ENCODE measurements at places on chromosomes 11 and 22.

- no peak for DNase-seq
Measured at GRCh38 chr11:117180661-117181585, 2.4 kb downstream of the SIDT2 start.

DNA sequence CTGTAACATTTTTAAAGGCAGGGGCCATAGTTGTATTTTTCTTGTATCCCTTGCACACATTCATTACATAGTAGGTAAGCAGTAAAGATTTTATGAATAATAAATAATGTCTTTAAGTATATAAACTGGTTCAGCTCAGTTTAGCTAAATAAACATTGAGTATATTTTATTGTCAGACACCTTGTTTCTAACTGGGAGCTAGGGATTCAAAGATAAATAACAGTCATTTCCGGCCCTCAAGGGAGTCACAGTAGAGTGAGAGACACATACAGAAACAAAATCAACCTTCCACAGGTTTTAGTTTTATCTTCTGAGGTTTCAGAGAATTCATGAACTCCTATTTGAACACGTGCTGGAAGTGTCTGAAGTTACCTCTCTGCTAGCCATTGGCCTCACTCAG lies 760.2 kb downstream of the DLG2 start:
- no peak for DNase-seq

DNA sequence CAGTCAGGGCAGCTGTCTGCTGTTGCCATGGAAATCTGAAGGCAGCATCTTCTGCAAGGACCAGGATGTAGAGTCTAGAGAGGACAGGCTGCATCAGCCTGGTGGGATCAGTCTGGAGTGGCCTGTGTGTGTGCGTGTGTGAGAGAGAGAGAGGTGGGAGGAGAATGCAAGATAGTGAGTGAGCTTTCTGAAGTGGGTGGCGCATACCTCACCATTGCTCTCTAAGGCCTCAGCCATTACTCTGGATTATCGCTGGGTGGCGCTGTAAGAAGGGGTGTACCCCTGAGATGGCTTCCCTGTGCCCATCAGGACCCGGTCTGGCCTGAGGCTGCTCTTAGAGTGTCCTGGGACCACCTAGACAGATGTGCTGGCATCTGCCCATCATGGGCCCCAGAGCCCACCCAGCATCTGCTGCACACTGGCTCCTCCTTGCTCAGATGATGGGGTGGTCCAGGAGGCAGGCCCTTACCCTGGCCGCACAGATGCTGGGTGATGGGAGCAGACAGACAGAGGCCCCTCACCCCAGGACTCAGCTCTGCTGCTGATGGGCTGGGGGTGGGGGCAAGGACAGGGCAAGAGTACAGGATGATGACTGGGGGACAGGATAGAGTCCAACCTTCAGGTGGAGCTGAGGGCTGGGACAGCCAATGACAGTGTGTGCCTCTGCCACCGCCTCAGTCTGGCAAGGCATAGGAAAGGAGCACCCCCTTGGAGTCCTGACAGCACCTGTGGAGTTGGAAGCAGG lies 25.7 kb upstream of the TUB start:
- DNase-seq, result no peak

- DNase-seq, result no peak
Measured at GRCh38 chr11:1834779-1835670, at the start of gene SYT8. SYT8 (plus strand) TSS chr11:1834990; CDS start chr11:1835106, 116 bp downstream.

DNA sequence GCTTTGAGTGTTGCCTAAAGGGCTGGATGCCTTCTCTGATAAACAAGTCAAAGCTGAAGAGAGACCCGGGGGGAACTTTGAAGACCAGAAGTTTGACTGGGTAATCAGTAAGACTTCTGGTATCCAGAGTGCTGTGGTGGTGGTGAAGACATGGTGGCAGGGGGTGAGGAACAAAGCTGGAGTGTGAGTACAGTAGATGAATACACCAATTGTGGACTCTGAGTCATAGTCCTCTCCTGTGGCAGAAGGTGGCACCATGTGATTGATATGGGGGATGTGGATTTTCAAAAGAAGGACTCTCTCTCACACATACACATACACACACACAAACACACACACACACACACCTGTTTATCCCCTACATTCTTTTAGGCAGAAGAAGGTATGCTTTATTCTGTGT lies 12.3 kb downstream of the MS4A6A start:
- no peak for DNase-seq

GRCh38 chr11:28581286-28582242 lies 473.4 kb downstream of the METTL15 start:
- no peak for DNase-seq

DNA sequence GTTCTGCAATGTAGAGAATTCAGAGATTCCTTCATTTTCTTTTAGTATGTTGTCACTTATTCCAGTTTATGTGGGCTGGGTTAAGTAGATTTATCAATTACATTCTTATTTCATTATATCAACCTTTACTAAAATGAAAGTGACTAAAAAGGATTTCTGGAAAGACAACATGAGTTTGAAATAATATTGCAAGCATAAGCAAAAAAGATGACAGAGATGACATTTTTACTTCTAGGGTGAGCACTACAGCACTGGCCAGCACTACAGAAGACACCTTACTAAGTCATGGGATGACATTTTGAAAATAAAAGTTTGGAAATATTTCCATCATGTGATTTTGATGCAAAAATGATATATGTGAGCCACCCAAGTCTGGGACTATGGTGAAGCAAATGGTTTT lies 2.1 kb upstream of the USP47 start:
- DNase-seq, result no peak

- no peak for DNase-seq
Measured at GRCh38 chr11:120306519-120307242, 18.4 kb upstream of the TLCD5 start.

DNA sequence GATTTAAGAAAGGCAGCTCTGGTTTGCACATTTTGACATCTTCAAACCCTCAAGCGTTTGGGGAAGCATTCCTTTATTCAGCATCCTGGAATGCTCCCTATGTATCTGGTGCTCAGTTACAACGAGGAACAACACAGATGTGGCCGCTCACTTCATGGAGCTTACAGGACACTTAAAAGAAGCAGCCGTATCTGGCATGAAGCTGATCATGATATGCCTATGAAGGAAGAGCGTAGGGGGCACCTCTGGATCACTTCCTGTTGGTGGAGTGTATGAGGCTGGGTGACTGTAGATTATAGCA lies 72.3 kb upstream of the TP53I11 start:
- no peak for DNase-seq

DNA sequence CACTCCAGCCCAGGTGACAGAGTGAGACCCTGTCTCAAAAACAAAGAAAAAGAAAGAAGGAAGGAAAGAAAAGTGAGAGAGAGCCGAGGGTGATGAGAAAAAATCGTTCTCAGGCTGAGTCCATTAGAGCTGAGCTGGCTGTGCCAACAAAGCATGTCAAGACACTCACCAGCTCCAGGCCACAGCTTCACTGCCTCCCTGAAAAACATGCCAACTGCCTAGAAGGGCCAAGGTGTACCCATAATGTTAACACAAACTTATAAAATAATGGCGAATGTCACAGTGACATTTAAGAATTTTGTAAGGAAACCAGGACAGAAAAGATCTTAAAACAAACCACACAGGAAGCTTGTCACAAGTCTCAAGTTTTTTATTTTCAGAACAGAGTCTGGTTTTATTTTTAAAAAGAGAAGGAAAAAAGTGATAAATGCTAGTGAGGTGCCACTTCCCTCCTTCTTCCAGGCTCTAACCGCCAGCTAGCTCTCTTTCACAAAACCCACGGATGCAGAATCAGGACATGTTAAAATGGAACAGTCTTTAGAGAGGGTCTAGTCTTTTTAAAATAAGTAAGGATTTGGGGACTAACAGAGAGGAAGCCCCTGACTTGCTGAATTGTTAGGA lies 5.1 kb downstream of the TMEM121B start:
- no peak for DNase-seq

- no peak for DNase-seq
Measured at GRCh38 chr22:19220867-19221266, 42.3 kb upstream of the SLC25A1 start.

GRCh38 chr11:75147875-75148263 lies 3.0 kb upstream of the SLCO2B1 start:
- no peak for DNase-seq

DNA sequence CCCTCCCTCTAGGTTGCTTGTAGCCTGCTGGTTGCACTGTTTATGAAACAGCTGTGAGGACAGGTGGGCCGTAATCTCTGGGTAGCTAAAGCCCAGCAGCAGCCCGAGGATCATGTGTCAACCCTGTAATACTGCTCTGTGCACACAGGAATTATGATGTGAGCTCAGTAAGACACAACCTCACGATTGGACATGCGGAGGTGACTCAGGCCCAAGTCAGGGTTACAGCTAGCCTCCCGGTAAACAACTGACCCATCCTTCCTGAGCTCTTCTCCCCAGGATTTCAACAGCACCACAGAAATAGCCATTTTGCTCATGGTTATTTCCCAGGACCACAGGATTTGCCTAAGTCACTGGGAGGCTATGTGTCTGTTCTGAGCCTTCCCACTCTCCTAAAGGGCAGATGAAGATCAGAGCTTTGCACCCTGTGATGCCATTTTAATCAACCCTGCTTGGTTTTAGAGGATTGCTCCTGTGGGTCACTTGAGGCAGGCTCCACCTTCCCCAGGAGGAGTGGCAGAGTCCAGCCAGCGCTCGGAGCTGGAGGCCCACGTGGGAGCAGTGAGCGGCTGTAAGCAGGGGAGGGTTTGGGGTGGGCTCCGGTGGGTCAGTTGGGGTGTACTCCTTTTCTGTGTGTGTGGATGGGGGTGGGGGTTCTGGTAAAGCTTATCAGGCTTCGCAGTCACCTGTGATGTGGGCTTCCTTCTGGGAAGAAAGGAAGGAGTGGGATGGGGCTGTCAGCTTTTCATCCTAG lies at the start of gene AMPD3:
Gene AMPD3 (plus strand): TSS at position 387 of the 754 bp plus-strand sequence. CDS start 6,256 bp downstream, outside the sequence.
- no peak for DNase-seq

- peak; percentile 49 for DNase-seq
Measured at GRCh38 chr11:66317723-66318599, 1.1 kb upstream of the CD248 start.

DNA sequence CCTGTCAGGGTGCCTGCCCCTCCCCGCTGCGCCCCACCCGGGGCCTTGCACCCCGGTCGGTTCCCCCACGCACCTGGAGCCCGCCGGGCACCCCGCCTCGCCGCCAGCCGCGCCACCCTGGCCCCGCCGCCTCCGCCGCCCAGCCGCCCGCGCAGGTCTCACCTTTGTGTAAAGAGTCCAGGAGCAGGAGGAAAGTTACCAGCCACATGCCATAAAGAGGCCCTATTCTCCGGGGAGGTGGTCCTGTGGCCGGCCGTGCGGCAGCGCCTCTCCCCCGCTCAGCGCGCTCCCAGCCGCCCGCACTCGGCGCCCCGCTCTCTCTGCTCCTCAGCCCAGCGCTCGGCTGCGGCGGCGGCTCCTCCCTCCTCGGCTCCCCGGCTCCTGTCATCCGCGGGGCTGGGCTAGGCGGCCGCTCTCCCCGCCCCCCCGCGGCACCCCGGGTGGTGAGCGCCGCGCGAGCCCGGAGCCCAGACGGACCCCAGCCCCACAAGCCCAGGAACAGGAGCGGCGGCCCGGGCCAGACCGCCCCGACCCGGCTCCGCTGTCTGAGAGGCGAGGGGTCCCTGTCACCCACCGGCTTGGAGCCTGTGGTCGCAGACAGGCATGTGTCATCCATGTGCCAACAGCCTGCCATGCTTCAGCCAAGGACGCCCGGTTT lies at the start of gene DSCAML1:
Gene DSCAML1 (minus strand): TSS at position 345 of the 658 bp plus-strand sequence. CDS start 137 bp downstream, at position 208.
- no peak for DNase-seq

DNA sequence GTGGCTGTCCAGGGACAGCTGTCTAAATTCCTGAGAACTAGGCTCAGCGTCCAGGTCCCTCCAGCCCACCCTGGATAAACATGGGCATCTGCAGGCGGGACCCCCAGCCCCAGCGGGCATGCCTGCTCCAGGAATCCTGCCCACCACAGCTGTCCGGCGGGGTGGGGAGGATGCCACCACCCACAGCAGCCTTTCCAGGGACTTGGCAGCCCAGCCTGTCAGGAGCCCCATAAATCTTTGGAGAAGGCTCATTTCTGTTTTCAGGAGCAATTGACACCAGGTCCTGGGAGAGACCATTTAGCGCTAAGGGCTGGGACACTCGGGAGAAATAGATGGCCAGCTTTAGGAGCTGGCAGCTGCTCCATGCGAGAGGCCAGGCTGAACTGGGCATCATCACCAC lies 358.9 kb downstream of the CADM1 start:
- DNase-seq, result no peak

DNA sequence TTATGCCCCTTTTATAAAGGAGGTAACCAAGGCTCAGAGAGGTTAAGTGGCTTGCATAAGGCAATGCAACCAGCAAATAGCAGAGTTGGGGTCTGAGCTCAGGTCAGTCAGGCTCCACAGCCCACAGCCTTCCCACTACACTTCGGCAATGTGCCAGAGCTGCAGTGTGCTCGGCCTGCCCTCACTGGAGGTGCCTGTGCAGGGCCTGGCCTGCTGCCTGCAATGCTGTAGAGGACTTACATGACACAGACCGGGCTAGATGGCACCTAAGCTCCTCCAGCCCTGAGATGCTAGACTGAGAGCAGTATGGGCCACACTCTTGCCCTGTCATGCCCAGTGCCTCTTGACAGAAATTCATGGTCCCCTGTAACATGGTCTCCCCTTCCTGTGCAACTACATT lies 49.8 kb downstream of the SERPINH1 start:
- no peak for DNase-seq

GRCh38 chr11:21295508-21295907 lies 626.1 kb downstream of the NELL1 start:
- DNase-seq, result no peak

DNA sequence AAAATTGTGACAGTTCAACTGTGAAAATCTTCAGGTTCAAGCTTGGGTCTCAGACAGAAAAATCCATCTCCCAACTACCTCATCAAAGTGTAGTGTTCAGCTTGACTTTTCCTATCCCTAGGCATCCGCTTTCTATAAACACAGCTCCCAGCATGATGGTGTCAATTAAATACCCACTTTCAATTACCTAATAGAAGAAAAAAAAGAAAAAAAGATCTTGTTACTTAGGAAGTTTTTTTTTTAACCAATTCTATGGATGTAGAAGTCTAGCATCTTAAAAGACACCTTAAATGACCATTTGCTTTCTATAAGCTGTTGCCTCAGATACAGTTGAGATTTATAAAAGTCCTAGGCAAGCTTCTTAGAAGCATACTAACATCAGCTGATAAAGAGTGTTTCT lies 244.1 kb upstream of the MTNR1B start:
- no peak for DNase-seq

GRCh38 chr22:29155966-29156365 lies 49.7 kb upstream of the EMID1 start:
- DNase-seq, result no peak

GRCh38 chr11:67416416-67417335 lies 1.2 kb downstream of the CARNS1 start:
- DNase-seq, result peak; percentile 62

GRCh38 chr11:18145025-18145424 lies 12.7 kb downstream of the MRGPRX3 start:
- no peak for DNase-seq
